ENCODE measurements at places on chromosomes 1 and 21.

DNA sequence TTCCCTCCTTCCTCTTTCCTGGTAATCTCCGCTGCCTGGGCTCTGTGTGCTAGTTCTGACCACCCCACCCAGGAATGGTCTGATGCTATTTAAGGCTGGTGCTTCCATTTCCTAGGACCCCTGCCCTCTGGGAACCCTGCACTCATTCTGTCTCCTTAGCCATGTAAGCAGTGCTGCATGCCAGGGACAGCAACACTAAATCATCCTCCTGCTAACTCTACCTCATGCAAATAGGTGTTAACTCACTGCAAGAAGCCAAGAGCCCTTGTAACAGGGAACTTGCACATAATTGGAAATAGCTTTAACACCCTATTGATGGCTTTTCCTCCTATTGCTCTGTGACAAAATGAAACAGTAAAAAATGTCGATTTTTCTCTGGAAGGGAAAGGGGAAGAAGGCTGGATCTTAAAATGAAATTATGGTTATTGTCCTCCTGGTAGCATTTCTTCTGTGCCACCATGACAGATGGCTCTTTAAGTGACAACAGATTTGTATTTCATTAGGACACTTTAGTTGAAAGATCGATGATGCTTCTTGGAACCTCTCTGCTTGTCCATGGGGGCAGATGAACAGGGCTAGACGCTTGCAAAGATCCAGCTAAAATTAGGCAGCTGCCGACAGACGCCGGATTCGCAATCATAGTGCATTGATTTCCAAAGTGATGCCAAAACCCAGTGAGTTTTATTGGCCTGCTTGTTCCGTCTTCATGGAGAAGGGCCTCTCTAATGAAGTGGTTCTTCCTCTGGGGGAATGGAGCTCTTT, 551.7 kb downstream of the MATN1 start:
- DNase-seq, result no peak

DNA sequence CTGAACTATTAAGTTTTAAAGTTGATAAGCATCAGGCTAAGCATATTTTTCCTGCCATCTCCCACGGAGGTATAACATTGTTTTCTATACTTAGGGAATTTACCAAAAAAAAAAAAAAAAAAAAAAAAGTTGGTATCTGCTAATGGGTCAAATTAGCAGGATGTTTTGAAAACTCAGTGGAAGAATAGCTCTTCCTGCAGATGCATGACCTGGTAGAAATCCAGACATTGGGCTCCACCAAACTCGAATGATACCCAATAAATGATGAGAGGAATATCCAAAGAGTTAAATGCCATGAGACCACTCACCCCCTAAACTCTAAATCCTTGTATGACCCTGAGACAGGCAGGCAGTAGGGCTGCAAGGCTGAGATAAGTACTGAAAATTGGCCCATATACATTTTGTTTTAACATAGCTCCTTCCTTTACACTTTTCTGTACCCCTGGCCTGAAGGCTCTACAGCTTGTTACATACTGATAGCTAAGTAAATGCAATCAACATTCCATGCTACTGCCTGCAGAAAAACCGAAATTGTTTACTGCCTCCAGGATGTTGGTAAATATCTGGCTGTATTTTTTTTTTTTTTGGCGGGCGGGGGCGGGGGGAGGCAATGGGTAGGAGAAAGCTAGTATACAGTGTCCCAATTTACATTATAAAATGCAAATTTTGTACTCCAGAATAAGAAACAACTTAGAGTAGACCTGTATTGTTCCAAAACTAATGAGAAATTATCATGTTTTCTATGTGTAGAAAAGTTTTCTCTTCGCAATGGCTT, 57.6 kb downstream of the NFIA start:
- DNase-seq, result no peak

DNA sequence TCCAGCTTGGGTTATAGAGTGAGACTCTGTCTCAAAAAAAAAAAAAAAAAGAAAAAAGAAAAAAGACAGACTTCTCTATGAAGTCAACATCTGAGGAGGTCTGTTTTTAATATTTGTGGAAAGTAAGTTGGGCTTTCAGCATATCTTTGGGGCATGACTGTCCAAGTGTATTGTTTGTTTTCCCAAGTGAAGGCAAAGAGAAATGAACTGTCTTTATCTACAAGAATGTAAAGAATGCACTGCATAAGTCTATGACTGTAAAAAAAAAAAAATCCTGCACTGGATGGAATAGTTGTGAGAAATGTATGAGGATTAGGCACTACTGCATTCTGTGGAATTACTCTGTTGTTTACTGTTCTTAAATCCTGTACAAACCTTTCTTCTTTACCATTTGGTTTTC, 45.6 kb upstream of the TMEM61 start:
- no peak for DNase-seq

DNA sequence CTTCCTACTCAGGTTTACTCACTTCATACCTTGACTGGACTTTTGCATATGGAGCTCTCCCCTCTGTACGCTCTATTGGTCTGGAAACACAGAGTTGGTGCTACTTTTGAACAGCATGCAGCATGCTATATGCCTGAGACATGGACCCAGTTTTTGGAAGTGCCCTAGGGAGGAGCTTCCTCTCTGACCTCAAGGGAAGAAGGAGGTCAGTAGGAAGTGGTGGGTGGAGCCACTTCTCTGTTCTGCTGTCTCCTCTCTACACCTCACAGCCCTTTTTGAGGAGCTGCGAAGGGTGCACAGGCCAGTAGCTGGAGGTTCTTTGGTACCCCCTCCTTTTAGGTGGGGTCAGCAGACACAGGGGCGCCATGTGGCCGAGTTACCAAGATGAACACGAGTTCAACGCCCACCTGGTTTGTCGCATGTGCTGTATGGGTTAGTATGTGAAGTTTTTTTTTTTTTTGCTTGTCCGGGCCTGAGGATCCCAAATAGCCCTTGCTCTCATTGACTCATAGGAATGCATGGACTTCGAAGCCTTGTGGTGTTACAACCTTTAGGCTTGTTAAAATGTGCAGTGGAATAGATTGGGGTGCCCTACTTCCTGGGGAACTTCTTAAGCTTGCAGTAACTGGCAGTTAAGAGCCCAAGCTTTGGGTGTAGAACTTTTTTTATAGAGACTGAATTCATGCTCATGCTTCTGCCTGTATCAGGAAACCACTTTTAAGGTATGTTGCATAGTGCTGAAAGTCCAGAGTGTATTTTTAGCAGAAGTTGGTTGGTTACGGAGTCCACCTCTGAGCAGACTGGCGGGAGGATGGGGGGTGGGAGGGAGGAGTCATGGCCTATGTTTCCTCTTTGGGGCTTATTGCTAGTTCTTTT, 10.7 kb downstream of the MACF1 start:
- DNase-seq, result no peak

GRCh38 chr1:214923278-214923915, 159.1 kb upstream of the KCNK2 start:
- no peak for DNase-seq

Data from hematopoietic multipotent progenitor cell (in vitro differentiated cells).